NCI-H510A (cell line): ENCODE measurements at places on chromosomes 4 and X.

GRCh38 chr4:797066-797465, 28.9 kb downstream of the CPLX1 start:
- no peak for DNase-seq

DNA sequence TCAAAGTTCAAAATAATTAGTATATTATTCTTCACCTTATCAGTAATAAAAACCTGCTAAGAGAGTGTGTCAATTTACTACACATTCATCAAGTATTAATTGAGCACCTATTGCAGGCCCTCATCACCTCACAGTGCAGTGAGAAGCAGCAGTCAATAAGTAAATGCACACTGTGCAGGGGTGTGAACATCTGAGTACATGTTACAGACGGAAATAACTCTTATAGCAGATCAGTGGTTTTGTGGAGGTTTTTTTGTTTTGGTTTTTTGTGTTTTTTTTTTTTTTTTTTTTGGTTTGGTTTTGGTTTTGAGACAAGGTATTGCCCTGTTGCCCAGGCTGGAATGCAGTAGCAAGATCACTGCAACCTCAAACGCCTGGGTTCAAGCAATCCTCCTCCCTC, 20.3 kb downstream of the KLF3 start:
- DNase-seq = no peak

DNA sequence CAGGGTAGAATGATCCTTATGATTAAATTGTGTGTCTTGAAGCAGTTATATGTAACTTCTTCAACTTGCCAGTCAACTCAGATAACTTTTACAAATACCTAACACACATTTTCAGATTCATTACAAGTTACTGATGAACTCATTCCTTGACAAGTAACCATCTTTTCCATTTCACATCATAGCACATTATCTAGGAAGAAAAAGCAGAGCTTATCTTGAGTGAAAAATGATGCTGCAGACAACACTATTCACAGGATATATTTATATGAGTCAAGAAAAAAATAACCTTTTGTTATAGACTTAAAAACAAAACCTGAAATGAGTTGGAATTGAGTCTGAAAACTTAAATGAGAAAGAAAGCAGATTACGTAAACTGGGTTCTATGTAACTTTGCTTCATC, 68.9 kb downstream of the LEF1 start:
- DNase-seq = no peak

GRCh38 chrX:68433155-68433980, at the start of gene OPHN1:
Gene OPHN1 (minus strand): TSS chrX:68433495. CDS start chrX:68433020, 475 bp downstream.
- DNase-seq = peak; percentile 43

DNA sequence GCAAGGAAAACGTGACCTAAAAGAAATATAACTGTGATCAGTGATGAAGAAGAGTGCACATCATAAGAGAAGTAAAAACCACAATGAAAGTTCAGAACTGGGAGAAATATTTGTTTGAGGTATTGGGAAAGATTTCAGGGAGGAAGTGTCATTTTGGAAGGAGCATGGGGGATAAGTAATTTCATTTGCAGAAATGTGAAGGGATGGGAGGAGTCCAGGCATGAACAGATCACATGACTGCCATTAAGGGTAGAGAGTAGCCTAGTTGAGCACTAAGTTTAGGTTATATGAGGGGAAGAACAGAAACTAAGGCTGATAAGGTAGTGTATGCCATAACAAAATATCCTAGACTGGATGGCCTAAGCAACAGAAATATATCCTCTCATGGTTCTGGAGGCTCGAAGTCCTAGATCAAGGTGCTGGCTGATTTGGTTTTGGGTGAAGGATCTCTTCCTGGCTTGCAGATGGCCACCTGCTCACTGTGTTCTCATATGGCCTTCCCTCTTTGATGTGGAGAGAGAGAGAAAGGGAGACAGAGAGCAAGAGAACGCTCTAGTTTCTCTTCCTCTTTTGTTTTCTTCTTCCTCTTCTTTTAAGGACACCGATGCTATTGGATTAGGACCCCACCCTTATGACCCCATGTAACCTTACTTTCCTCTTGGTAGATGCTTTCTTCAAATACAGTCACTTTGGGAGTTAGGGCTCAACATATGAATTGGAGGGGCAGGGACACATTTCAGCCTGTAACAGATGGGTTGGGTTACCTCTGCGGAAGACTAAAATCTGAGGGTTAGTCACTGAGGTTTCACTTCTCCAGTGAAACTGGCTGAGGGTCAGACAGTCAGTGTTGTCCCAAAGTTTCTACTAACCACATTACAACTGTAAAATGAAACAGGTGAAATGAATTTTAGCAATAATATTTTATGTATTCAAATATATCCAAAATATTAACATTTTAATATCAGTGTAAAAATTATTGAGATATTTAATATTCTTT, 77.9 kb downstream of the EGF start:
- DNase-seq = no peak

- no peak for DNase-seq
Observed at GRCh38 chr4:152917543-152918395, 18.4 kb upstream of the FHDC1 start.

- no peak for DNase-seq
Observed at GRCh38 chr4:4838051-4838935, 21.2 kb upstream of the MSX1 start.

- DNase-seq = no peak
Observed at GRCh38 chr4:128608006-128608405, 201.5 kb upstream of the JADE1 start.

- no peak for DNase-seq
Observed at GRCh38 chrX:109890300-109890699, 112.6 kb upstream of the TMEM164 start.

DNA sequence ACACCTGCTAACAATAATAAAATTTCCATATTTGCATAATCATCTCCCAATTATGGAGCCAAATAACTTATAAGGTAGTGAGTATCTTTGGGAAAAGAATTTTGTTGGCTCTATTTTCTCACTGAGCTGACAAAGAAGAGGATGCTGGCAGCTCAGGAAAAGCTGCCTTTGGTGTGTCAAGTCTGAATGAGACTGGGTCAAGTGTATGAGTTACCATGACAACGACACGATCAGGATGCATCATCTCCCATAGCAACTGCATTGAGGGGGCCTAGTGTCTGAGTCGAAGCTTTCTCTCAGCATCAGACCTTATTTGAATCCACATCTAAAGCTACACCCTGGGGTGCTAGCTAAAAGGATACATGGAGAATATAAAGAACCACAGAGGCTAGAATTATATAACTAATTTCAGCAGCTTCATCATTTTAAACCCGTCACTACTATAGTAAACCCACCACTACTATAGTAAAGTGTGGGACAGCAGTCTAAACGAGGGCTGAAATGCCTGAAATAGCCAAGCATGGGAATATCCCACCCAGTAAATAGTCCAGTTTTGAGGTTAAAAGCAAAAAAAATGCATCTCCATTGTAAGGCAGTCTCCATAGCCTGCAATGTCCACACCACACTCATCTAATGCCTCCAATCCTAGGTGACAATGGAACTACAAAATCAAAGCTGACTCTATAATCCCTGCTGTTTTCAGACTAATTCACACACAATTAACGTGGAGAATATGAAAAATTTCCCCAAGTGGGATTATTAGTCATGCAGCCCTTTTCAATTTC, 16.0 kb downstream of the GSPT2 start:
- DNase-seq = no peak

- no peak for DNase-seq
Observed at GRCh38 chr4:1056671-1057402, 45.4 kb downstream of the FGFRL1 start.
